Smooth muscle cell of the brain vasculature (primary cell): ENCODE measurements at places on chromosomes 4 and X.

- no peak for DNase-seq
Measured at GRCh38 chrX:38181357-38181756, 39.3 kb downstream of the SRPX start.

- DNase-seq = peak; percentile 78
Measured at GRCh38 chr4:148007314-148007760, 275.4 kb downstream of the ARHGAP10 start.

GRCh38 chr4:107825072-107825824 lies 516 bp downstream of the SGMS2 start:
- DNase-seq = no peak

DNA sequence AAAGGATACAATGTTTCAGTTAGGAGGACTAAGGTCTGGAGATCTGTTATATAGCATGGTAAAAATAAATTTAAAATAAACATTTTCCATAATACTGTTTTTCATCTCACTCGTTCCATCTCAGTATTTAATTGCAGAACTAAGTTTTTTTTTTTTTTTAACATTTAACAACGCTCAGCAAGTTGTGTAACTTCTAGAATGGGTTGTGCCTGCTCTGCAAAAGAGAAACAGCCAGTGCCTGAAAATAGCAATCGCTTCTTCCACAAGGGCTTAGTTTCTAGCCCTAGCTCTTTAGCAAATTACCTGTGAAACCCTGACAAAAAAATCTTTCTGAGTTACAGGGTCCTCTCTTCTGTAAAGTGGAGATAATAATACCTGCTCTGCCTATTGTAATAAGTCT lies 41.9 kb downstream of the CNGA1 start:
- no peak for DNase-seq

- DNase-seq = no peak
Measured at GRCh38 chr4:95231681-95232080, 317.1 kb downstream of the UNC5C start.

- DNase-seq = no peak
Measured at GRCh38 chr4:73822812-73823504, 13.5 kb upstream of the CXCL6 start.

- no peak for DNase-seq
Measured at GRCh38 chrX:21946925-21947641, 6.6 kb downstream of the SMS start.

DNA sequence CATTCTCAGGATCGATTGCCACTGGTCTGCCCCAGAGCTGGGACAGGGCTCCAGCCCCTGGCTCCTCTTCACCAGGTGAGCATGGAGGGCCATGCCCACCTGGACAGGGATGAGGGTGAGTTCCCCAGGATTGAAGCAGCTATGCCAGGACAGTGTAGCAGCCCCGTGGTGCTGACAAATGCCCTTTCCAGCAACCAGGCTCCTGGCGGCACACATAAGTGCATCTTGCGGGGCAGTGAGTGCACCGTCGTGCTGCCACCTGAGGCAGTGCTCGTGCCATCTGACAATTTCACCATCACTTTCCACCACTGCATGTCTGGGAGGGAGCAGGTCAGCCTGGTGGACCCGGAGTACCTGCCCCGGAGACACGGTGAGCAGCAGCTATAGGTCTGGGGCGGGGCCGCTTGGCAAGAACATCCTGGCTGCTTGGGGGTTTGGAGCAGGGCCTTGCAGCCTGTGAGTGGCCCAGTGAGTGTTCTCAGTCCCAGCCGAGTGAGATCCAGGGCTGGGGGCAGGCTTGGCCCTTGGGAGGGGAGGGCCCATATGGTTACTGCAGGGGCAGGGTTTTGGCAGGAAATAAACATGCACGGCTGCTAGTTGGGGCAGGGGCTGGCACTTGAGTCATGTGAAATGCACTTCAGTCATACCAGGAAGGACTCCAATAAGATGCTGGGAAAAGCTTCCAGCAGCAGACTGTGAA lies 6.1 kb downstream of the IL9R start:
- DNase-seq = no peak

DNA sequence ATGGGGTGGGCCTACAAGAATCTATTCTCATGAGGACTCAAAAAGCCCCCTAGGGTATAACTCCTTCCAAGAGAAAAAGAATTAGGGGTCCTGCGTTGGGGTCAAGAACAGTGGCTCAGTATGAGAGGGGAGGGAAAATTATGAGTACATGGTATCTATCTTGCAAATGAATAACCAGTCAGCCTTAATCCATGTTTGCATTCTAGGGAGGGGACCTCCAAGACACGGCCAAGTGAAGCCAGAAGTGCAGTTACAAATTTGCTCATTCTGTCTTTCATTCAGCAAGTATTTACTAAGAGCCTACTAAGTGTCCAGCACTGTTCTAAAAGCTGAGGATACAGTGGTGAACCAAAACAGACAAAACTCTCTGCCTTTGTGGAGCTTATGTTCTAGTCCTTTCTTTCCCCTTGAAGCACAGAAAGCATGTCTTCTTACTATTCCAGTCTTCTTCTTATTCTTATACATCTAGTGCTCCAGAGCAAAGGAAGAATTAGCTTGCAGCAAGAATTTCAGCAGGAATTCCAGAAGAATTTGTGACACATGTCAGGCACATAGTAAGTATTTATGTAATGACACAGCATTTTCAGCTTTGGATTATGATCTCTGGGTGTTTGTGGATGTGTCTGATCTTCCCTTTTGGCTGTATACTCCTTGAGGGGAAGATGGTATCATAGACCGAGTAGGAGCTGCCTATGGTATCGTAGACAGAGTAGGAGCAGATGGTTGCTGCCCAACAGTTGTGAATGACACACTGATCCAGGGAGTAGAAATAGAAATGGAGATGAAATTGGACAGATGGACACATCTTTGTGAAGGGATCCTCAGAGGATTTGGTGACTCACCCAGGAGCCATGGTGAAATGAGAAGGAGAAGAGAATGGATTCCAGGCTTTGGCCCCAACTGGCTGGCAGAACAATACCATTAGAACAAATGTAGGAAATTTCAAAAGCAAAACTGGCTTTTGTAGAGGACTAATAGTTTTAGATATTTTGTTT lies 75.9 kb downstream of the COQ2 start:
- DNase-seq = no peak

- no peak for DNase-seq
Measured at GRCh38 chr4:145936997-145937901, 1.4 kb downstream of the ZNF827 start.

DNA sequence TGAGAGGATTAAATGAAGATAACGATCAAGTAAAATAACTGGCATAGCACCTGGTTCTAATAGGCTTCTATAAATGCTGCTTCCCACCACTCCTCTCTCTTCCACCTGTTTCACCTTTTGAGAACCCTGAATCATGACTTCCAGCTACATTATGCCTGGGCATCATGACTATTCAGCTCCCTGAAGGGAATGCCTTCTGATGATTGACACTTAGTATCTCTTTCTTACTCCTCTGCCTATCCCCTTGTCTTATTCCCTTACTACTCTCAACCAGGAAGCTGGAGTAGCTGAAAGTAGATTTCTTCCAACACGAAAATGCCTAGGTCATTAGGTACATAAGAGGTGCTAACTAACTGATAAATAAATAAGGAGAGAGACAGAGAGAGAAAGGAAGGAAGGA lies 24.7 kb upstream of the CXCL8 start:
- DNase-seq = no peak

DNA sequence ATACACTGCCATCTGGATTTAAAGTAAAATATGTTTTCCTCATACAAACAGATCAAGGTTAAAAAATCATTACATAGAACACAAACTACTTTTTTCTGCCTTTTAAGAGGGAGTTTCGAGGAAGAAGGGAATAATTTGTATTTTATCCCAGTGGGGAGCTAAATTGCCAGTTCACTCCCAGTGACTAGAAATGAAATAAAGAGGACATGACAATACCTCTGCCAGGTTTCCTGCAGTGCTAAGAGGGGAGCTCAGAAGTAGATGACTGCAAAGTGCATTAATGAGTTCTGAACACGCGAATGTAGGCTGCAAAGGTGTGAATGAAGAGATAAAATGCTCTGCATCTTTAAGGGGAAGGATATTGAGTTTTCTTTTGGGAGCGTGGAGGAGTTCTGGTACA lies 69.7 kb downstream of the SRPX start:
- DNase-seq = no peak

- no peak for DNase-seq
Measured at GRCh38 chr4:148998719-148999118, 556.5 kb upstream of the NR3C2 start.

DNA sequence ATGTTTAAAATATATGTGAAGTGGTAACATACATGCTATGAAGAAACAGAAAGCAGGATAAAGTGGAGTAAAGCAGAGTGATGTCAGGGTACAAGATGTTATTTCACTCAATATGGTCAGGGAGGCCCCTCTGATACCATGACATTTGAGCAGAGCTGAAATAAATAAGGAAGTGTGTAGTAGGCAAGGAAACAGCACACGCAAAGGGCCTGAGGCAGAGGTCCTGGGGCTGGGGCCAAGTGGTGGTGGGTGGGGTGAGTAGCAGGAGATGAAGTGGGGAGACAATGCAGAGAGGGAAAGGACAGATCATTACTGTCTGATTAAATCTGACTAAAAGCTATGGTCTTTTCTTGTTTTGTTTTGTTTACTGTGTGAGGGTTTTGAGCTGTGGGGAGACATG lies 61.1 kb downstream of the FAM13A start:
- no peak for DNase-seq

DNA sequence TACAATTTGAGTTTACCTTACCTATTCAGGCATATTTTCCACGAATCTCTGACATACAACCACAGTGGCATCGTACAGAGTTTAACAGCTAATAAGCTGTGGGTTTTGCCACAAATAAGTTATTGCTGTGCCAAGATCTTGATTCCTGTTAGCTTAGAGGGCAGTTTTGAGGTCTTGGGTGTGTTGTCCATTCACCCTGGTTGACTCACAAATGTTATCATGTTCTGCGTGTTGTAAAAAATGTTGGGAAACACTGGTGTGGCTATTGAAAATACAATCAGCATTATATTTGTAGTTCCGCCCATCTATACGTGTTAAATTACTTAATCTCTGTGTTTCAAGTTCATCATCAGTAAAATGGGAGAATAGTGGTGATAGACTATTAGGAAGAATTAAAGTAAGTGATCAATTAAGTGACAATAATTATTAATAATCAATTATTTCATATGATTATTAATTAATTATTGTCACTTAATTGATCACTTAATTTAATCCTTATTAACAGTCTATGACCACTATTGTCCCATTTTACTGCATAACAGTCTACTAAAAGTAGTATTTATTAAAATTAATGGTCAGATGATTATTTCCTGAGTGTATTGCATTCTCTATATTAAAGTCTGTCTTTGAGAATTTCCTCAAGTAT lies 96.3 kb downstream of the TMA16 start:
- no peak for DNase-seq

DNA sequence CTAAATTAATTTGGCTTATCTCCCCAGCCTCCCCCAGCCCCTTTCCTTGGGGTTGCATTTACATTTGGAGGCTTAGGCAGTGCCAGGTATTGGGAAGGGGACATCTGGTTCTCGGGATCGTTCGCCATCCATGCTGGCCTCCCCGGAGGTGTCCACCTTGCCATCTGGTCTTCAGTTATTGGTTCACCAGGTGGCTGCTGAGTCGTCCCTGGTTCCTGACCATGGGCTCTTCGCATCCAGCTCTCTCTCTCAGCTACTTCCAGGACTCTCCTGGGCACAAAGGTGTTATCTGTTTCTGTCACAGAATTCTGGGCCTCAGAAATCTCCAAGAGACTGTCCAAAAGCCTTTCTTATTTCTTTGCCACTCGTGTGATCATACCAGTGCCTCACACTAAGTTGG lies 75.4 kb upstream of the SCOC start:
- no peak for DNase-seq

- DNase-seq = no peak
Measured at GRCh38 chrX:153641627-153642026, 5.4 kb upstream of the DUSP9 start.

GRCh38 chr4:181897935-181898334 lies 345.3 kb upstream of the TENM3 start:
- no peak for DNase-seq

DNA sequence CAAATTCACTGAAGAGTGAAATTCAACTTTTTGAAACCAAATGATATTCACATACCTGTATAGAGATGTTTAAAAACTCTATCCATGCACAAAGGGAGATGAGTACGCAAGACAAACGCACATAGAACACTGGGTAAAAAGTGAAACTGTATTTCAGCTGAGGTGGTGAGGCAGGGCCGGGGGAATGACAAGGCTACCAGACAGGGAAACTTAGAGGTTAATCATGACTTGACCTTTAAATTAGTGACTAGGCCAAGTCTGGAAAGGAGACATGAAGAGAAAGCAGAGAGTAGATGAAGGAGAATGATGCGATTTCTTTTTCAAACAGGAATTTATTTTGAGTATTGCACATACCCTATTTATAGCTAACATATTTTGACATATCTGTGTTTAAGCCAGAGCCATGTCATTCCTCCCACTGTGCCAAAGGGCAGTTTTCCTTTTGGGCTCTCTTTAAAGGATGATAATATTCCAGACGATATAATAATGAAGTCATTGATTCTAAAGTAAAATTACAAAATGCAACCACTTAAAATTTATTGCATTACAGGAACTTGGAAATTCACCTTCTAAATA lies 49.4 kb downstream of the ARHGEF6 start:
- no peak for DNase-seq

DNA sequence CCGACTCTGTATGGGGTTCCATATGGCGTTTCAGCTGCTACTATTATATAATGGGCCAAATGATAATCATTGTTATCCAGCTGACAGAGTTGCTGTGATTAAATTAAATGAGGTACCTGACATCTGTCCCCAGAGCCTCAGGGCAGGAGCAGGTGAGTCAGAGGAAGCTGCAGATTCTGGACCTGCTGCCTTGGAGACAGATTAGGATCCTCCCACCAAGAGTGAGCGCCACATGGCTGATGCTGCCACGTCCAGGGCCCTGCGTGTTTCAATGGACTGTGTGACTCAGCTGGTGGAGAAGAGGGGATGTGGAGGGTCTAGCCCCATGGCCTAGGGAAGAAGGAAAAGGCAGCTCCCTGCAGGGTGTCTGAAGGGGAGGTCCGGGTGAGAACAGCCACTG lies 28.3 kb upstream of the UXT start:
- DNase-seq = no peak

DNA sequence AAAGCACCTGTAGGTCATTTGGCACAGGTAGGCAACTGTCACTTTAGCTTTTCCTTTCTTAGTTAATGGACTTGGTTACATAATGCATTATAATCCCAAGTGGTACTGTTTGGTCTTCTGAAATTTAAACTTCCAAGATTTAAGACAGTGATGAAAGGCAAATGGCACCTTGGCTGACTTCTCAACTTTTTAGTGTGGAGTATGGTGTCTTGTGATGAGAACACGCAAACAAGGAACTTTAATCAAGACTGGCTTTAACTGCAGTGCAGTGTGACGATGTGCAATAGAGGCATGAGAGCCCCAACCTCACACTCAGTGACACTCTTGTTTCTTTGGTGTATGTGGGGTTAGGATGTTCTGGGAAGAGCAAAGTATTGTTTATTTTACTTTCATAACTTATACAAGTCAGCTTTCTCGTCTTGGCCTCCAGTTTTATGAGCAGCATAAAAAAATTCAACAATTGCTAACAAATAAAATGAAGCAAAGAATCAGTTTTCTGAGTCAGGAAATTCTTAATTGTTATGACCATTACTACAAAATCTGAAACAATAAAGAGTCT lies 171.9 kb downstream of the MAD2L1 start:
- DNase-seq = no peak
